GM12891 (cell line): ENCODE measurements at places on chromosomes 7 and 10.

DNA sequence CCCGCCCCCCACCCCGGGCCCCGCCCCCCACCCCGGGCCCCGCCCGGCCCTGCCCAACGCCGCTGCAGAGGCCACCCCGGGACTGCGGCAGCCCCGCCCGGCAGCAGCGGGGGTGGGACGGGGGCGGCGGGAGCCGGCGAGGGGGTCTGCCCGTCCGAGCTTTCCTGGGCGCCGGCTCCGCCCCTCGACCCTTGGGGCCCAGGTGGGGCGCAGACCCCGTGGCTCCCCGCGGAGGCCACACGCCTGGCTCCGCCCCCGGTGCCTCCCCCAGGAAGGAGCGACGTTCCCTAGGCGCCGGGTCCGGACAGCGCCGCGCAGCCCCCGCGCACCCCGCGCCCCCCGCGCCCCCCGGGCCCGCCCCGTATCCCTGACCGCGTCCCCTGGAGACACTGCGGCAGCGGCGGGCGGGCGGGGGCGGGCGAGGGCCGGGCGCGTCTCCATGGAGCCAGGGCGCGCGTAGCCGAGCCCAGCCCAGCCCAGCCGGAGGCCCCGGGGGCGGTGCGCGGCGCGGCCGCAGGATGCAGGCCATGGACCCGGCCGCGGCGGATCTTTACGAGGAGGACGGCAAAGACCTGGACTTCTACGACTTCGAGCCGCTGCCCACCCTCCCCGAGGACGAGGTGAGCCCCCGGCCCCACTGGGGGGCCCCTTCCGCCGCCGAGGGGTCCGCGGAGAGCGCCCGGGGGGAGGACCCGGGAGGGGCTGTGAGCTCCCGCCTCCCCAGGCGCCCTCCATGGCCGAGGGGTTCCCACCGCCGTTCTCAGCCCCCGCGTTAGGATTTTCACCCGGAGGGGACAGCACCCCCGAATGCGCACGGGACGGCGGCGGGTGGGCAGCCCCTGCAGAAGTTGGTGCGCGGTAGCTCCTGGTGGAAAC is at the start of gene KNDC1:
TSS of gene KNDC1 (plus strand) at position 270 of the 876 bp plus-strand sequence. CDS start at position 519, 249 bp downstream.
- DNase-seq = no peak

DNA sequence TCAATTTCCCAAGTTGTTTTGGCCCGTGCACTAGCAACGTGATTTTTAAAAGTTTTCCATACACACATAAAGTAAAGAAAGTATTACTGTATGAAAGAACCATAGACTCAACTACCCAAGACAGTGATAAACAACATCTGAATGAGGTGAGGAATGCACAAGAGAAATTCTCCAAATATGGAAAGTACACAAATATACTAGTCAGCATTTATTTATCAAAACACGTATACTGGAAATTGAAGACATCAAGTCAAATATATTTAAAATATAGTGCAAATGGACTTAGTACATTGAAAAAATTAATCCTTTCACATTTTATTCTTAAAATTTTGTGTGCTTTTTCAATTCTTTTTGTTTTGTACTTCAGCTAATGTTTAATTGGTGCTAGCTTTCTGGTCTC is 143.6 kb downstream of the ARL4A start:
- DNase-seq = no peak

DNA sequence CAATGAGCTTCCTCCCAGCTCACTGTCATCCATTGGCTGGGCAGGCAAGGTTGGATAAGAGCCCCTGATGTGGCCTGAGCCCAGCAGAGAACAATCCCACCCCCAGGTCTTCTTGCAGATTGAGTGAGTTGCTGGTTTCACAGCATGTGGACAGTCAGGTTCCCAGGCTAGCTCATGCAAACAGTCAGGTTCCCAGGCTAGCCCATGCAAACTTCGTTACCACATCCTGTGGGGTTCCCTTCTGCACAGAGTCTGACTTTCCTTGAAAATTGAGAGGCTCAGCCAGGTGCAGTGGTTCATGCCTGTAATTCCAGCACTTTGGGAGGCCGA is 67.1 kb downstream of the TMEM130 start:
- DNase-seq = peak; percentile 39

- no peak for DNase-seq
Measured at GRCh38 chr10:52357971-52358370, 43.9 kb downstream of the DKK1 start.

DNA sequence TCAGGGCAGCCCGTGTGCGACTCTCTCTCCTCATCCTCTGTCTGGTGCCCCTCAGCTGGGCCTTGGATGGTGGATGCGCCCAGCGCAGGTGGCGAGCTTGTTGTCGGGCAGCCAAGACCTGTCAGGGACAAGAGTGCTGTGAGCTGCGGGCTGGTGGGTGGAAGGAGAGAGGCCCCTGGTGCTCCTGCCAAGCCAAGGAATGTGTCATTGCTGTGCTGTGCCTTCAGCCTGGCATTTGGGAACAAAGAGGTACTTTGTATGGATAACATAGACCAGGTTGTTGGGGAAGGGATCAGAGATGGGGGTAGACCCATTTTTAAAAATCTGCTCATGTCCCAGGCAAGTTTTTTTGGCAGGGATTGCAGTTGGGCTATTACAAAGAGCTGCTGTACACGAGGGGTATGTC is 120.9 kb downstream of the PKD1L1 start:
- no peak for DNase-seq

DNA sequence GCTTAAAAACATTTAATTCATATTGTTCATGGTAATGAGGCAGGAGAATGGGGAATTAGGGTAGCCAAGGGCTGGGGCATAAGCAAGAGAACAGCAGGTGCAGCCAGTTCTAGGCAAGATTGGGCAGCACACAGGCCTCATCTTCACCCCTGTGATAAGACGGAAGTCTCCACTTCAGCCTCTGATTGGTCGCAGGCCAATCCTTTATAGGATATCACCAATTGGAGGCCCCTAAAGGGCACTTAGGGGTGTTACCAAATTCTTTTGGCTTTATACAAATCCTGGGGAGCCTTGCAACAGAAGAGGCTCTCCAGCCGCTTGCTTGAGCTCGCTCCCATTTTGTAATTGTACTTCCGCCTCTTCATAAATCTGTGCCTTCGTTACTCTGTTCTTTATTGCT is 231.1 kb downstream of the REEP3 start:
- no peak for DNase-seq

DNA sequence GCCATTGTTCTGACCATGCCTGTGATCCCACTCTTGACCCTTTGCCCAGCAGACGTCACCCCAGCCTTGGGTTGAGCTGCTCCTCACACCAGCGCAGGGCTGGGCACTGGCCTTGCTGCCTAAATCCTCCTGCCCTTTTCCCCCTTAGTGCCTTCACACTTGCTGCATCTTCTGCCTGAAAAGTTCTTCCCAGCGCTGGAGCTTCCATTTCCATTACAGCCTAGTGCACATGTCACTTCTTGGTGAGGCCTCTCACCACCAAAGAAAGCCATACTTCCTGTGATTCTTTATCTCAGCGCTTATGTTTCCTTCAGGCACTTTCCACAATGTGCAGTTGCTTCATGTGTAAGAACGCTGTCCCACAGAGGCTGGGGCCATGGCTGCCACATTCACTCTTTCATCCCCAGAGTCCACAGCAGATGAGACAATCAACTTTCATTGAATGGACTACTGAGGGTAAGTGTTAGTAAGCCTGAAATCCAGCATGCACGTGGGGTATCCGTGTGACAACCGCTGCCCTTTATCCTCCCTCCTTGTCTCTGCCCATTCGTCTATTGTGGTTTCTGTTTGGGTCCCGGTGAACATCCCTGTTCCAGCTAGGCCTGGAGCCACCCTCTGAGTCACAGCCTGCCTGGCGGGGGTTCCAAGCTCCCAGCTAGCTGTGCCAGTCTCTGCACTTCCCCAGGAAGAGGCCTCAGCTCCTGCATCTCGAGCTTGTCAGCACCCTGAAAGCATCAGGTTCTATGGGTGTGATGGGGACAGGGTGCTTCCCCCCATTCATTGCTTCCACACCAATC is 37.3 kb downstream of the ADRA2A start:
- no peak for DNase-seq

DNA sequence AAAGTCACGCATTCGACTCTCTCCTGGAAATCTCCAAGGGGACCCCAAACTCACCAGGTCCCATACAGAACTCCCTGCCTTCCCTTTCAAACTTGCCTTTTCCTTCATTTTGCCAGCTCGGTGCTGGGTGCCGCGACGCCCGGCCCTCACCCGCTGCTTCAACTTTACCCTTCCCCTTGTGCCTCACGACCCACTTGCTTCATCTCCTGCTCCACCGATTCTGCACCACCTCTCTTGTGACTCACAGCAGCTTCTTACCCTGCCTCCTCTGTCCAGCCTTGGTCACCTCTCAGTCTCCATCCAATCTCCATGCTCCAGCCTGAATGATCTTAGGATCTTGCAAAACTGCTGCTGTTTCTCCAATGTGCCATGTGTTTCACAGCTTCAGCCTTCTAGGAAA is 59.9 kb downstream of the PRKCQ start:
- no peak for DNase-seq

DNA sequence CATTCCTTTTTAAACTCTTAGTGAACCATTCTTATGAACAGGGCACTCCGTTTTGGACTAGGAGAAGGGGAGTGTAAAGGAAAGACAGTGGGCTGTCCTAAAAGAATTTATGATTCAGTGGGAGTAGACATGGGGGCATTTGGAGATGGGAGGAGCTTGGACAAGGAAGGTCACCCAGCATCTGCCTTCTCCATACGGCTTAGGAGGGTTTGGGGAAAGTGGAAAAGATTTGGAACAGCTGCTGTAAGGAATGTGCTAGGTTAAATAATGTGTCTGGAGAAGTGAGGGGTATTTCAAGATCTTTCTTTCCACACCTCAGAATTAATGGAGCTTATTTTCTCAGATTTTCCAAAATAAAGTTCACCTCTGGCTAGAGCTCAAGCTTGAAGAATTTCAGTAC is 24.0 kb downstream of the SLC35G1 start:
- no peak for DNase-seq

GRCh38 chr7:121529003-121529402 is 132.9 kb upstream of the FAM3C start:
- DNase-seq = no peak

- no peak for DNase-seq
Measured at GRCh38 chr10:1631282-1631681, 106.0 kb downstream of the ADARB2 start.

GRCh38 chr7:148107443-148108127 is 483.0 kb upstream of the C7orf33 start:
- no peak for DNase-seq

DNA sequence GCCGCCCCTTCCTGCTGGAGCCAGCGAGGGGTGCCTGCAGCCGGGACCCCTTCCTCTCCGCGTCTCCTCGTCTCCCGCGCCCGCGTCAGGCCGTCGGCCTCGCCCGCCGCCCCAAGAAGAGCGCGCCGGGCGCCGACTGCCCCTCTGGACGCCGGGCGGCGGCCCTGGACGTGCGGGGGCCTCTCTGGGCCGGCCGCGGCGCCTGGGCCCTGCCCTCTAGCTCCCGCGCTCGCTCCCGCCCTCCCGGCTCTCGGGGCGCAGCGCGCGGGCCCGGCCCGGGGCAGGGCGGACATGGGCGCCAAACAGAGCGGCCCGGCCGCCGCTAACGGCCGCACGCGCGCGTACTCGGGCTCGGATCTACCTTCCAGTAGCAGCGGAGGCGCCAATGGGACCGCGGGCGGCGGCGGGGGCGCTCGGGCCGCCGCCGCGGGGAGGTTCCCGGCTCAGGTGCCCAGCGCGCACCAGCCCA is 704 bp downstream of the ZNRF2 start:
- no peak for DNase-seq

DNA sequence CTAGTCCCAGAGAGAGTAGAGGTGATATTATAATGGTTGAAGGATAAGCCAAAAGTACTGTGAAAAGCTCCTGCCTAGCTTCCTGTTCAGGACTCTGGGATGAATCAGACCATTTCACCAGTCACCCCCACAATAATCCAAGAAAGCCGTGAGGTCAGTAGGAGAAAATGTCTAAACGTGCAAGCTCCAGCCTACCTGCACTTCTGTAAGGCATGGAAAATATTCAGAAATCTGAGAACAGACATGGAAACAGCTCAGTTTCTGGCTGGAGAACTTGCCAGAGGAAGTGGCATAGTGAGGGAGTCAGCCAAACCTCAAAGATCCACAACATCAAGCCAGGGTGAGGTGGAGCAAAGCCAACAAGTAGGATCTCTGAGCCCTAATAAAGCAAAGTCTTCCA is 58.2 kb downstream of the ELAPOR2 start:
- no peak for DNase-seq

DNA sequence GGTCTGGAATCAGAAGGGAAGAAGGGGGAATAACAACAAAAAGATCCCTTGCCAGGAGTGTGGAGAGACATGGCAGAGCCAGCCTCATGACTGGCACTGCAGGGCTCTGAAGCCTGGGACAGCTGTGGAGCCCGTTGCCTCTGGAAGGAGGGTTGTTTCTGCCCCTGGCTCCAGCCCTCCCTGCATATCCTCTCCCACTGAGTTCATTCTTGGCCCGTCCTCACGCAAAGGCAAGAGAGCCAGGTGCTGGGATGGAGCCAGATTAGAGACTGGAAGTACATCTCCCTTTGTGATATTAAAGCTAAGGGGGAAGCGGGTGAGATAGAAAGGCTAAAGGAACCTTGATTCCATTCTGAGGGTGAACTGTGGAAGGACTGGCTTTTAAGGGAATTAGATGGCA is 141.5 kb upstream of the NPVF start:
- DNase-seq = no peak

GRCh38 chr10:62830679-62831078 is 14.5 kb upstream of the EGR2 start:
- DNase-seq = no peak

DNA sequence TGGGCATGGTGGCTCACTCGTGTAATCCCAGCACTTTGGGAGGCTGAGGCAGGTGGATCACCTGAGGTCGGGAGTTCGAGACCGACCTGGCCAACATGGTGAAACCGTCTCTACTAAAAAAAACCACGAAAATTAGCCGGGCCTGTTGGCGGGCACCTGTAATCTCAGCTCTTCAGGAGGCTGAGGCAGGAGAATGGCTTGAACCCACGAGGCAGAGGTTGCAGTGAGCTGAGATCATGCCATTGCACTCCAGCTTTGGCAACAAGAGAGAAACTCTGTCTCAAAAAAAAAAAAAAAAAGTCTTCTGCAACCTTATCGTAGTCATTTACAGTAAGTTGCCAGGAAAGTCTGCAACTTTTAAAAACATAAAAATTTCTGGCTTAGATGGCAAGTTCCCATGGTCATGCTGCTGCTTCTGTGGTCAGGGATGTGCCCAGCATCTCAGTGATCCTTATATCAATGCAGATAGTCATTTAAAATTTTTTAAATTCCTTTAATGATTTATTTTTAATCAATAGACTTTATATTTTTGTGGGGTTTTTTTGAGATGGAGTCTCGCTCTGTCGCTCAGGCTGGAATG is 15.6 kb downstream of the SUFU start:
- DNase-seq = no peak

DNA sequence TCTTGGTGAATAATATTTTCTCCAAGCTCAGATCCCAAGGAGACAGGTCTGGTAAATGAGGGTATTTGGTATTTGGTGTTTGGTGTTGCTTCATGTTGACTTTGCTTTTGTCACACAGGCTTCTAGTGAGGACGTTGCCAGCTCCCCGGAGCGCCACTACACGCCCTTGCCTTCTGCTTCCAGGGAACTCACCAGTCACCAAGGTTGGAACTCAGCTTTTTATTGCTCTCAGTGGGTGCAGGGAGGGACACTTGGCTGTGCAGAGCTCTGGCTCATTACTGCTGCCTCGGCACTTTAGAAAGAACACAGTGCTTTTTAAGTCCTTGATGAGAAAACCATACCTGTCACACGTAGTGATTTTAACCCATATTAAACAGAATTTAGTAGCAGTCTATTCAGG is 892.9 kb downstream of the LRMDA start:
- DNase-seq = no peak
